ENCODE measurements at places on chromosomes 5 and 9.

DNA sequence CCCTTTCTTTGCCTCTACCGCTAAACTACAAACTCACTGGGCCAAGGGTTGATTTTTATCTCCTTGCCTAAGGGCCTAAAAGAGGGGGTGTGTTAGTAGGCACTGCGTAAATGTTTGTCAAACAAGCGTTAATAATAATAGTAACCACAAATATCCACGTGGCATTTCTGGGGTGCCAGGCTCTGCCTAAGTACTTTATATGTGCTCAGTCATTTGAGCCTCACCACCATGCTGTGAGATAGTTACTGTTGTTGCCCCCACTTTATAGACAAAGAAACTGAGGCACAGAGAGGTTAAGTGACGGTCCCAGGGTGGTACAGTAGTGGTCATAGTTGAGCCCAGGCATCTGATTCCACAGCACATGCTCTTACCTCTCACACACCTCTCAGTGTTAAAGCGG is 52.4 kb downstream of the ERGIC1 start:
- no peak for DNase-seq

DNA sequence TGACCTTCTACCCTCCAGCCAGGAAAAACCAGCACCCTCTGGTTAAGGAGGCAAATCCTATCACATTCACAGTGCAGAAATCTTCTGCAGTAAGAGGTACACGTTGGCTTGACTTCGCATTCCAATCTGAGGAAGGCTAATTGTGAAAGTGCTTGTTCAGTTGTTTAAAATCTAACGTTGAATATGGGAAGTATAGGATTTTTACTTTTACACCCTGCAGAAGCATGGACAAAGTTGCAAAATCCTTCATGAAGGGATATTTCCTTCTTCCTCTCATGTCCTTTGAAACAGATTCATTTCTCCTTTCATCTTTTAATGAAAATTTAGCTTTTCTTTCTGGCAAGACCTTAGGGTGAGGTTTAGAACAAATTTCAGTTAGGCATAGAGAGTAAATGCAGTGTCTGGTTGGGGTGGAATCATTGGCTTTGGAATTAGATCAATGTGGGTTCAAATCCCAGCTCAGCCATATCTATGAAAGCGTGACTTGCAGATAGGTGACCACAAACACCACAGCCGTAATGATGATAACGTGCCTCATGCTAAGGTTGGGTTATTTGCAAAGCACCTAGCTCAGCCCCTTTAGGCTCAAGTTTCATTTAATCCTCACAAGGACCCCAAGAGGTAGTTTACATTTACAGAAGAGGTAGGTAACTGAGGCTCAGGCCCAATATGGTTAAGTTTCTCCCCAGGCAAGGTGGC is 42.2 kb upstream of the C5orf58 start:
- DNase-seq: no peak

GRCh38 chr5:109878887-109879286 is 189.2 kb downstream of the MAN2A1 start:
- DNase-seq: no peak

DNA sequence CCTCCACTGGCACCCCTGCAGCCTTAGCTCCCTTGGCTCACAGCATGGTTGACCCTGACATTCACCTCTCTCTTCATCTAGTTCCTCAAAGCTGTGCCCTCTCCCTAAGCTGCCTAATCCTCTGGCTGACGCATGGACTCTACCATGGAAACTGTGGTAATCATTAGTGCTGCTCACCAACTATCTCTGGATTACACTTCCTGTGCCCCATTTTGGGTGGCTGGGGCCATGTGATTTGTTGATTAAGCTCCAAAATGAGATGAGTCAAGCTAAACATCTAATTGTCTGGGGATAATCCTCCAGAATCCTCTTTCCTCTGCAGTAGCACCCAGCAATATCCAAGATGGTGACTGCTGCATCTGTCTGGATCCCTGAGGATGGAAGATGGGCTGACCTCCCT is 264.4 kb downstream of the SH3GL2 start:
- no peak for DNase-seq

DNA sequence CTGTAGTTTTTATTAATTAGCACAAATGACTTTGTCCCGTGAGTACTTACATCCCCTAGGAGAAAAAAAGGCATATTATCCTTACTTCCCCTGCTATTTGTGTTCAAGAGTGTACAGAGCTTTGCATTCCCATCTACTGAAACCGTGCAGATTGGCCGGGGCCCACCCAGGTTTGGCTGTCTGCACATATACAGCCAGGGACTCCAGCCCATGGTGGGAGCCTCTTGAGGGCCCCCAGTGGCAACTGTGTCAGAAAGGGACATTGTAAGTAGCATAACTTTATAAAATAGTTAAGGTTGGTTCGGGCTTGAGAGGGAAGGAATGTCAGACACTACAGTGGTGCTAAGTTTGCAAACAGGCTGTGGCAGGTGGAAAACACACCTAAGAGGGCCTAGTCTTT is 24.7 kb downstream of the PHF2 start:
- DNase-seq: no peak

DNA sequence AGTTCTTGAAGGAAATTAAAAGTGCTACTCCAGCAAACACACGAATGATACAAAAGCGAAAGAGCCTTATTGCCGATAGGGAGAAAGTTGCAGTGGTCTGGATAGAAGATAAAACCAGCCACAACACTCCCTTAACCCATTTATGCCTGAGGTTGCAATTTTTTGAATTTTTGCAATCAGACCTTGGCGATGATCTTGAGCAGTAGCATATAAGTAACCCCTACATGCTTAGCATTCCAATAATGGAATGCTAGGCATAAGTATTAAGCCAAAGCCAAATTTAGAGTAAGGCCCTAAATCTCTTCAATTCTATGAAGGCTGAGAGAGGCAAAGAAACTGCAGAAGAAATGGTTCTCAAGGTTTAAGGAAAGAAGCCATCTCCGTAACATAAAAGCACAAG is 153.5 kb downstream of the SLC28A3 start:
- no peak for DNase-seq
